ENCODE measurements at places on chromosomes 3 and 15.

GRCh38 chr15:76343313-76343996 is 6.9 kb downstream of the ISL2 start:
- DNase-seq: no peak

- no peak for DNase-seq
Observed at GRCh38 chr3:136192831-136193230, 3.3 kb downstream of the MSL2 start.

DNA sequence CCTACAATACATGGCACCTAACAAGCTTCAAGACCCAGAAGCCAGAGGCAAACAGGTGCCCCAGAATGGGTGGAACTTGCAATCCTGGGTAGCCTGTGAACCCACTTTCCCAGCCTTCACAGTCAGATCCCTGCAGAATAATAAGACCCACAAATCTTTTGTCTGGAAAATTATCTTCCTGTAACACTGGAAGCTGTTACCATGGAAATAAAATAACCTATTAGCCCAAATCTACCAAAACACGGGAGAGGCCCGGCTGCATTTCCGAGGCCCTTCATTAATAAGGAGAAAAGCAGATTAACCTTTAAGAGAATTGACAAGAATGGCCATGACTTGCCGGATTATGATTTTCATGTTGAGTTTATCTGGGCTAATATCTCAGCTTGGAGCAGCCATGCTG is 256.1 kb upstream of the PROK2 start:
- DNase-seq: no peak

DNA sequence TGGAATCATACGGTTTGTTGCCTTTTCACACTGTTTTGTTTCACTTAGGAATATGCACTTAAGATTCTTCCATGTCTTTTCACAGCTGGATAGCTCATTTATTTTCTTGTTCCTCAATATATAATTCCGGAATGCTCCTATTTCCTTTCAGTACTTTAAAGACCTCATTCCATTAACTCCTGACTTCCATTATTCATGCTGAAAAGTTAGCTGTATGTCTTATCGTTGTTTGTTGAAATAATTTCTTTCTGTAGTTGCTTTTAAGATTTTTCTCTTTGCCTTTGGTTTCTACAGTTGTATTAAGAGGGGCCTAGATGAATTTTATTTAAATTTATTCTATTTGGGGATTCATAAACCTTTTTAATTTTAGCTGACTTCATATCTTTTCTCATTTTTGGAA is 122.2 kb downstream of the ANXA2 start:
- DNase-seq: no peak

DNA sequence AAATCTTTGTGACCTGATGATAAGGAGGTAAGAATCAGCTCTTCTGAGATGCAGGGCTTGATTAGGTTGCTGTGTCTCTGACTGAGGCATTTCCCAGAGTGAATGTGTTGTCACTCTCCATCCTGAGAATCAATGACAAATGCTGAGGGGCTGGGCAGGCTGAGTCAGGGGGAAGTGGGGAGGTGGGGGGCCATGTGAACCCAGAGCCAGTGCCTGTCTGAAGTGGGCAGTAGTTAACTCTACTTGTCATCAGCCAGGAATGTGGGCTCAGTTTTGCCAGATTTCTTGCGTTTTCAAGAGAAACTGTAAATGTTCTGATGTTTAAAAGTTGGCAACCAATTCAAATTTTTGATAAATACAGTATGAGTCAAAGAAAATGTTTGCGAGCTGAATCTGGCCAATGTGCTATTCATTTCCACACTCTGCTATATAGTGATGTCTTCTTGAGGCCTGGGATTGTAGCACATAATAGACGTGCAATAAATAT is 3.1 kb upstream of the BNC1 start:
- DNase-seq: no peak

DNA sequence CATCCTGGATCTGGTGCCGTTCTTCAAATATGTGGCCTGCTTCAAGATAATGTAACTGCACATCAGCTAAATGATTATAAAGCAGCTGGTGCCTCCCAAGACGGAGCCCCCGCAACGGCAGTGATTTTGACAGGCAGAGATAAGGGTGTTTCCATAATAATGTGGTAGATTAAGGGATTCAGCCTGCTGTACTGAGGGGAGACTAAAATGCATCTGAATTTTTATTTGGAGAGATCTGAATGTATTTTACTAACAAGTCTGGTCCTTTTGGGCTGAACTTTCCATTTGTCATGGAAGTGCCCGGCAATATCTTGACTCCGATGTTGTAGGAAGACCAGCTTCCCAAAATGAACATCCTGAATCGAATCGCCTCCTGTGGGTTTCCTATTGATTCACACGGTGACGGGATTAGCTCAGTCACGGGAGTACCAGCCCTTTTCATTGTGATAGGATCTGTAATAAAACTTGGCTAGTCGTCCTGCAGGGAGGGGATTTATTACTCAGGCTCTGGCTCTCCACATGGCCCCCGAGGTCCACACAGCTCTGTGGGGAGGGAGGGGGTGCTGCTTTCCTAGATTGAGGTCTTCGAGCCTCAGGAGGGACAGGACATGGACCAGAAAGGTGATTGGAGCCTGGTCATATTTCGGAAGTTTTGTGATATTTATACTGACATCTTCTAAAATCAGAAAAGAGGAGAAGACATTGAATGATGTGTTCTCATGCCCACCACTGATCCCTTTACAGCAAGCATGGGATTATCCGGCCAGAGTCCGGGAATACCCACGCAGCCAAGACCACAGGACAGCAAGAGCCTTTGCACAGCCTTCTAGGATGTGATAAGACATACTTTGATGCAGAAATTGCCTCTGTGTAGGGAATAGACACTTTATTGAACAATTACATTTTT is 2.5 kb upstream of the PCSK6 start:
- no peak for DNase-seq

GRCh38 chr3:67876261-67876660 is 221.8 kb upstream of the SUCLG2 start:
- no peak for DNase-seq

DNA sequence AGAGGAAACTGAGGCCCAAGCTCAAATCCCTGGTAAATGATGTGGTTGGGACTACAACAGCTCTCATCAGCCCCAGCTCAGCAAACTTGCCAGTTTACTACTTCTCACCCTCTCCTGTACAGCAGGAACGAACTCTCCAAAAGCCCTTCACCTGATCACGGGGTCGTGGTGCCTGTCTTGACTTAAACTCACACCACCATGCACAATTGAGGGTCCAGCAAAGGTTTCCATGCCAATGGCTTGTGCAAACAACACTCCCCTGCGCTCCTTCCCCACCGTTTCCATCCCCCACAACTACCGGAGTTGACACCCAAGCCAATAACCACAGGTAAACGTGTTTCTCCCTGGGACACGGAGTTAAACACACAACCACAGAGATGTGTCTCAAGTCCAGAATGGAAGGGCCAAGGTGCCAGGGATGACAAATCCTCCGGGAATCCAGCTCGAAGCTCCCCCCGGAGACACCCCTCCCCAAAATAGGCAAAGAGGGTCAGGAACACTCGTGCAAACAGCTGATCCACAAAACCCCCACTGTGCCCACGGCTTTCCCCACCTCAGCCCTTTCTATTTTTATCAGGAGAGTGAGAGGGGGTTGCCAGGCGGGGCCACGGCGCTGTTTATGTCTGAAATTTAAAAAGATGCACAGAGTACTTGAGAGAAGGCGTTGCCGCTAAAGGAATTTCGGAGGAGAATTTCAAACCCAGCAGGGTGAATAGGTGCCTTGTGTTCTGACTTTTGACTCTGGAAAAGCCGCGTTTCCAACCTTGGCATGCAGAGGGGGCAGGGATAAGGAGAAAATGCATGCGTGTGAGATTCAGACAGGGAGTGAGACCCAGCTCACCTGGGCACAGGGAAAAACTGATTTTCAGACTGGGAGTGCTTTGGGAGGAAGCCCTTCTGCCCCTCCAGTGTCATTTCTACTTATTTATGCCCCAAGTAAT is 10.6 kb upstream of the ACAN start:
- DNase-seq: no peak

GRCh38 chr3:69283496-69283895 is 102.4 kb downstream of the FRMD4B start:
- DNase-seq: no peak

DNA sequence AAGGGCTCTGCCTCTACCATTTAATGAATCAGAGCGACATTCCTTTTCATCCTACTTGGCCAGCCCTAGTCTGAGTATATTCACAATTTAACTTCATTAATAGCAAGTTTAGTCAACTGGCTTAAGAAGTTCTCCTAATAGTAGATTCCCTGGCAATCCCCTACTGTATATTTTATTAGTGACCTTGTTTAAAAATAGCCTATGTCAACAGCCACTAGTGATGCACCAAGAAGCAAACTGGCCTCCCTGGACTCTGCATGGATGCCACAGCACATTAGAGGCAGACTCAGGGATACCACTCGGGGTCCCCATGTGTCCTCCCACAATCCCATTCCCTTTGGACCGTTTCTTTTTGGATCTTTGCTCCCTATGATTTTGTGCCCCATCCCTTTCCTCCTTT is 83.6 kb downstream of the THSD4 start:
- DNase-seq: no peak

DNA sequence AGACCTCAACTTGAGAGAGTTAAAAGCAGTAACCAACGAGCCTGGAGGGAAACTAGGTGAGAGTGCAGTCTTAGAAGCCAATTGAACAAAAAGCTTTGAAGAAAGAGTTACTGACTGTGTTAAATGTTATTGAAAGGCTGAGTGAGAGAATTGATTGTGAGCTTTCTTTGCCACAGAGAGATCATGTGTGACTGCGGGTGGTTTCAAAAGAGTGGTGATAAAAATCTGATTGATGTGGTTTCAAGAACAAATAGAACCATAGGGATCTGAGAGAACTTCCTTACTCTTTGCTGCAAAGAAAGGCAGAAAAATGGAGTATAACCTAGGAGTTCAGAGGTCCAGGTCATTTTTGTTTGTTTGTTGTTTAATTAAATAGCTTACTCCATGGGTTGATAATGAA is 759.9 kb upstream of the ALCAM start:
- DNase-seq: no peak

DNA sequence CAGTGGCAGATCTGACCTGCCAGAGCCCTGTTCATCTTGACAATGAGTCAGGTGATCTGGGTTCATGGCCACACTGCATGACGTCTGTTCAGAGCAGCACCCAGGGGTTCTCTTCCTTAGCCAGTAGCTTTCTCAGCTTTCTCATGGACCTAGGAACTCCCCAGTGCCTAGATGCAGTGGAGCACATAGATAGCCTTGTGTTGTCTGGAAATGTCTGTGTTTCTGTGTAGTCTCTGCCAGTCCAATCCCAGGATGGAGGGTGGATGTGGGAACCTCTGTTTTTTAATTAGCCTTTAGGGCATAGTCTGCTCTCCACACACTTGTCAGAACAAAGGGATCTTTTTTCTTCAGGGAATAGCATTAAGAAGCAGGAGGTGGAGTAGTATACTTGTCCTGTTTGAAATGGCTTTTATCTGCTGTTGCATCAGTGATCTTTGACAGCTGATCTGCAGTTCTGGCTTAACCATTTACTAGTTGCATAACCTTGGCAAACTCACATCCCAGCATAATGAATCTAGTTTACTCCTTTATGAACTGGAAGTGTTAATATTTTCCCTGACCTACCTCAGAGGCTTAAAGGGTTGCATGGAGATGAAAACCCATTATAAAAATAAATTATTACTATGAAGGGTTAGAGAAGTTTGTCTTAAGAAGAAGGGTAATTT is 16.1 kb upstream of the CACNA1D start:
- DNase-seq: no peak

GRCh38 chr3:169278092-169278491 is 385.4 kb downstream of the MECOM start:
- no peak for DNase-seq

DNA sequence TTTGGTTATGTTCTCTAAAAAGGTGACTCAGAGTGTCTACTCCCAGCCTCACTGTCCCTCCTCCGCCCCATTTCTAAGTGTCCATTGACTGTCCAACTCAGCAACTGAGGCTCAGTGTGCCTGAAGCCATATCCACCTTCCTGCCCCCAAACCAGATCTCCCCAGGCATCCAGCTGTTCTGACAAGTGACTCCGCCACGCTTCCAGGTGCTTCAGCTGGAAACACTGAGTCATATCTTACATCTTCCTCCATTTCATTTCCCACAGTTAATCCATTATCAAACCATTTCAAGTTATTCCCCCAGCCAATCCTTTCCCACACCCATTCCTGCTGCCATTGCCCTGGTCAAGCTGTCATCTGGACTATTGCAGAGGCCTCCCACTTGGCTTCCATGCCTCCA is 17.1 kb downstream of the MAGEF1 start:
- no peak for DNase-seq

DNA sequence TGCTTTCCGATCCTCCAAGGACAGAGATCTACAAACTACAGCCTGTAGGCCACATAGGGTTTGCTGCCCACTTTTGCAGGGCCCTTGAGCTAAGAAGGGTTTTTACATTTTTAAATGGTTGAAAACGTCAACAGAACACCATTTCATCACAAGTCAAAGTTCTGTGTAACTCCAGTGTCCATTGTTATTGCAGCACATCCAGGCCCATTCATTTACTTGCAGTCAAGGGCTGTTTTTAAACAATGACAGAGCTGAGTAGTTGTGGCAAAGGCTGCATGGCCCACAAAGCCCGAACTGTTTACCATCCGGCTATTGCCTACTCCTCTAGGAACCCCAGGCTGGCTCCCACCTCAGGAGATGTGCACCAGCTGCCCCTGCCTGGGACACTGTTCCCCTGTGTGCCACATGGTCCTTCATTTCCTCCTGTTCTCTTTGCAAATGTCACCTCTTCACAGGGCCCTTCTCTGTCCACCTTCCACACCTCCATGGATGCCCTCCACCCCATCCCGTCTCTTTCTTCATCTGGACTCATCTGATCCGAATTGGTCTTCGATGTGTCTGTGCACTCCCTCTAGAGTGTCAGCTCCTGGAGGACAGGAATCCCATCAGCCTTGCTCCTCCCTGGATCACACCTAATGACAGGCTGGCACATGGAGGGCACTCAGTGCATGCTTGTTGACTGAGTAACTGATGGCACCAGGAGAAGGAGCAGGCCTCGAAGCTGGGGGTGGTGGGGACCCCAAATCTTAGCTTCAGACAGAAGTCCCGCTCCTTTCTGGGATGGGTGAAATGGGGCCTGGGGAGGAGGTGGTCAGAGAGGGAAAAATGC is 69.5 kb upstream of the IQSEC1 start:
- DNase-seq: no peak

GRCh38 chr15:78301828-78302227 is 2.4 kb upstream of the SKIC8 start:
- DNase-seq: no peak

GRCh38 chr15:37117030-37117429 is 16.7 kb upstream of the MEIS2 start:
- DNase-seq: no peak

GRCh38 chr3:138066972-138067371 is 48.4 kb downstream of the DZIP1L start:
- DNase-seq: no peak

- DNase-seq: no peak
Observed at GRCh38 chr3:128372281-128372680, 94.4 kb downstream of the DNAJB8 start.

GRCh38 chr3:24522146-24522579 is 27.5 kb upstream of the THRB start:
- DNase-seq: no peak

- no peak for DNase-seq
Observed at GRCh38 chr15:81853150-81853748, 192.6 kb downstream of the MEX3B start.

All from KG1 (cell line).